NCI-H1694 (cell line): ENCODE measurements at places on chromosomes 3 and 15.
A peak's percentile ranks its signal among the peaks of the same experiment; 100 is the strongest.

- DNase-seq: no peak
Measured at GRCh38 chr3:123936400-123936799, 24.6 kb downstream of the CCDC14 start.

DNA sequence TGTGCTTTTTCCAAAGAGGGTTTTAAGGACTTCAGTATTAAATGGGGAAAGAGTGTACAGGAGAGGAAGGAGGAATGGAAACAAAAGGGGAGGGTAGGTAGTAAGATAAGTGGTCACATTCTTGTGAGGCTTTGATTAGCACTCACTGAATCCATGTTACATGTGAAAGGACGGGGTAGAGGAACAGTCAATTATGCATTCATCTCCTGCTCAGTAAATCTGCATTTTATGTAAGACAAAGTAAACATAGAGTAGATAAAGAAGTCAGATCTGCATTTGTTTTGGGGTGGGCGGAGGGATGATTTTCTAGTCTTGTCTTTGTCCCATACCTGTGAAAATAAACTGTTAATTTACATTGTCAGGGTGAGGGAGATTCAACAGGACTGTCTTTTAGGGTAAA lies 50.8 kb downstream of the SACM1L start:
- DNase-seq: no peak

- peak; percentile 24 for DNase-seq
Measured at GRCh38 chr15:85473455-85473854, 93.1 kb downstream of the AKAP13 start.

GRCh38 chr3:134496471-134497071 lies 10.7 kb downstream of the CEP63 start:
- no peak for DNase-seq

GRCh38 chr15:30954674-30955073 lies 36.8 kb downstream of the MTMR10 start:
- no peak for DNase-seq

GRCh38 chr3:177071496-177072156 lies 125.7 kb downstream of the TBL1XR1 start:
- DNase-seq: no peak

DNA sequence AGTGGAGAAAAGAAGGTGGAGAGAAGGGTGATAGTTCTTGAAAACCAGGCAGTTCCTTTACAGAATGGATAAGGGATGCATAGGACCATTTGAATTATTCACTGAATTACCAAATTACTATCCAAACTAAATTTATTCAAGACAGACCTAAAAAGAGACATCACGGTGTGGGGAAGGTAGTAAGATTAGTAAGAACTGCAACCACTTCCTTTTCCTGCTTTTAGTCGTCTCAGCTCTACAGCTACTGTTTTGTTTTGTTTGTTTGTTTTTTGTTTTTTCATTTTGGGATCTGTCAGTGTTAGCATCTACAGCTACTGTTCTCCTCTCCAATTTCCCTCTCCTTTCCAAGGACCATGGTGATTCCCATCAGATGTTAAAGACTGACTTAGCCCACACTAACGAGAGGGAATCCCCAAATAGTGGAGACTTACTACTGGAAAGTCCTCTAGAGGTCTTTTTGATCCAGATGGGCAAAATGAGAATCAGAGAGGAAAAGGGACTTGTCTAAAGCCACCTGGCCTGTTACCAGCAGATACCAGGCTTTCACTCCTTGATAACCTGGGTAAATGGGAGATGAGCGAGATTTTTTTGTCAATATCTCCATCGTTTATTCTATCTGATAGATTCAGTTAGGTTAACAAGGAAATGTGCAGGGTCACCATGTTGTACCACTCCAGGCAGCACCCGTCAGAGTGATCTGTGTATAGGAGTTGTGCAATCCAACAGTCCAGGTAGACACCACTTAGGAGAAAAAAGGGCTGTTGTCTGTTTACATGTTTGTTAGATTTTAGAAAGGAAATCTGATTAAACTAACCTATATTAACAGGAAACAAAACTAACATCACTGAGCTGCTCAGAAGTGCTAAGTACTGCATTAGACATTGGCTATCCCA lies 6.0 kb downstream of the HCLS1 start:
- no peak for DNase-seq

GRCh38 chr3:120796976-120797375 lies 54.4 kb downstream of the GTF2E1 start:
- no peak for DNase-seq

- no peak for DNase-seq
Measured at GRCh38 chr3:108475220-108475782, 35.1 kb downstream of the MYH15 start.

DNA sequence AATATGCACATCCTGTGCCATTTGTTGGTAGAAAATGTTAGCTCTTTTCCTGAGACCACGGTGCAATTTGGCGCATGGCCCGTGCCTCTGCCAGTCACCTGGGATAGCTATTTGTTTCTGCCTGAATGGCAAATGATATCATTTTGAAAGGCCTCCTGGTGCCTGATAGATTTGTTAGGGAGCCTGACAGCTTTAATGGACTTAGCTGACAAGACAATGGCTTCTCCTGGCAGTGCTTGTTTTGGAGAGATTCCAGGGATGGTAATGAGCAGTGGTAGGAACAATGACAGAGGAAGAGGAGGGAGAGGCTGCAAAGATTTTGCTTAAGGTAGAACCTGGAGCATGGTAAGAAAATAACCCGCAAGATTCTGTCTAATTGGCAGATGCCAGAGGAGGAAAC lies 268.5 kb downstream of the CLSTN2 start:
- peak; percentile 87 for DNase-seq

DNA sequence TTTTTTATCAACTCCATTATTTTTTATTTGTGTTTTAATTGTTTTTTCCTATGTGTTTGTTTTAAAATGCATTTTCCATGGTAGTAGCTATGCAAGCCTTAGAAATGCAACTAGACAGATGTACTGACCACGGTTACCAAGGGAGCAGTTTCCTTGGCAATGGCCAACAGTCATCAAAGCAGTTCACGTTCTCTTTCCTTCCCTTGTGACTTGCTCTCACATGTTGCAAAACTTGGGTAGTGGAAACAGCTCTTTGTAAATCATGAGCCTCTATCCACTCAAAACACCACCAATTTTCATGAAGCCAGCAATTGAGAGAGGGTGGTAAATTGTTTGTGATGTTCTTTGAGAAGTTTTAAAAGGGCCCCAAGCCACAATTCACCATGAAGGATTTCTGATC lies 499.4 kb upstream of the MDFIC2 start:
- no peak for DNase-seq

DNA sequence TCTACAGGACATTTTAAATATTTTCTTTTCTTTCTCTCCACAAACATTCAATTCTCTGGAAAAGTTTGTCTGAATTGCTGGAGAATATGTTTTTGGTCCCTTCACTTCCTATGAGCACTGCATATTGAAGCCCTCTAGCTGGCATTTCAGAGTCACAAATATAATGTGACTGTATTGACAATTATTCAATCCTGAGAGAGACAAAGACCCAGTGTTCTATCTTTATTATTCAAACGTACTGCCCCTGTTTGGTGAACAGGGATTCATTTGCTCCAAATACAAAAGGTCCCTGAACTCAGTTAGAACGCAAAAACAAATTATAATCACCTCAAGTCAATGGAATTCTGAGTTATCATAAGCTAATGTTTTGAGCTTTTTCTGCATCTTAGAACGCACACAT lies 173.1 kb upstream of the CDIN1 start:
- DNase-seq: no peak

- DNase-seq: no peak
Measured at GRCh38 chr3:175107231-175107630, 248.1 kb downstream of the NAALADL2 start.

GRCh38 chr15:89441295-89441812 lies 55.0 kb downstream of the RHCG start:
- DNase-seq: no peak

DNA sequence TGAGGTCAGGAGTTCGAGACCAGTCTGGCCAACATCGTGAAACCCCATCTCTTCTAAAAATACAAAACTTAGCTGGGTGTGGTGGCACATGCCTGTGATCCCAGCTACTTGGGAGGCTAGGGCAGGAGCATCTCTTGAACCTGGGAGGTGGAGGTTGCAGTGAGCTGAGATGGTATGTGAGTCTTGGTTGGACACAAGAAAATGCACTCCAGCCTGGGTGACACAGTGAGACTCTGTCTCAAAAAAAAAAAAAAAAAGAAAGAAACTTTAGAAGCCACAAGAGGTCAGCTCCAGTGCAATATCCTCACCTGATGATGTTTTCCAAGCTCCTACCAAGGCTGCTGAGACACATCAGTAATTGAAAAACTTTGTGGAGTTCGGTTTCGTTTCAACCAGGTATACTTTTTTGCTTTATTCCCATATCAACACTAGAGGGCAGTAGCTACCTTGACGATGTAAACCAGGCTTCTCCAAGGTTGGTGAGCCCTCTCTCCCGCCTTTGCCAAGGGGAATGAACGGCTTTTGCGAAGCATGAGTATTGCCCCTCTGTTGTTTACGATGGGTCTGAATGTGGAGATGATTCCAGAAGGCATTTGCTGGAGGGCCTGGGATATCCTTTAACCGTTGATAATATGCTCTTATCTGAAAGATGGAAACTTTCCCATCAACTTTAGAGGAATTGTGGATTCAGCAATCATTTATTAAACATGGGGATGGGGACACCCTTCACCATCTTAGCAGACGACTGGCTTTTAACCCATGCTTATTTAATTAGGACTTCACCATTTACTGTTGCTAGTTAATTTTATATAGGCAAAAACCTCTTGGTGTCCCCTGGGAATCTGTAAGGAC lies 202.8 kb downstream of the SV2B start:
- peak; percentile 83 for DNase-seq

GRCh38 chr3:71088019-71088708 lies 495.4 kb downstream of the FOXP1 start:
- no peak for DNase-seq

GRCh38 chr3:174101244-174101643 lies 703.7 kb downstream of the NLGN1 start:
- DNase-seq: no peak

DNA sequence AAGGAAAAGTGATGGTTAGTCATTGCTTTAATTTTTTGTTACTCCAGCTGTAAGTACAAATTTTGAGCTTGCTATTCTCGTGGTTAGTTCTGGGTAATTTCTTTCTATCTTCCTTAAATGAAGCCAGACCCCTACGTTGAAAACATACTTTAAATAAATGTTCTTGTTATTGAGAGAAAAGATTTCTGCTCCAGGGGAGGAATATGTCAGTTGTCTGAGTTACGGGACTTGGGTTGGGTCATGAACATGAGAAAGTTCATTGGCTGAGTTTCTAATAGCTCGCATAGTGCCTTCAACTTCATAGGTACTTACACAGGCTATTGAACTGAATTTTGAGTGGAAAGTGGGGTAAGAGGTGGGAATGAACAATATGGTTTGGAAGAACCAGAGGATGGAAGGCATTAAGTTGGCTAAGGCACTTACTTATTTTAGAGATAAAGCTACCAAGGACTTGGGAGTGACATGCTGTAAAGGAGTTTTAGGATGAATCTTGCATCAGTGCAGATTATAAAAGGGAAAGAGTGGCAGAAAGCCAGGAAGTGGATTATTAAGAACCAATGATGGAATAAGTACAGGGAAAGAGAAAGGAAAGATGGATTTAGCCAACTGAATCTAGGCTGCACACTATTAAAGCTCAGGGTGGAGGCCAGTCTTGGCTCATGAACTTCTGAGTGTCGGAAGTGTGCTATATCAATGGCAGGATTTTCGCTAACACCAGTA lies 1.4 kb downstream of the RPSA start:
- no peak for DNase-seq

DNA sequence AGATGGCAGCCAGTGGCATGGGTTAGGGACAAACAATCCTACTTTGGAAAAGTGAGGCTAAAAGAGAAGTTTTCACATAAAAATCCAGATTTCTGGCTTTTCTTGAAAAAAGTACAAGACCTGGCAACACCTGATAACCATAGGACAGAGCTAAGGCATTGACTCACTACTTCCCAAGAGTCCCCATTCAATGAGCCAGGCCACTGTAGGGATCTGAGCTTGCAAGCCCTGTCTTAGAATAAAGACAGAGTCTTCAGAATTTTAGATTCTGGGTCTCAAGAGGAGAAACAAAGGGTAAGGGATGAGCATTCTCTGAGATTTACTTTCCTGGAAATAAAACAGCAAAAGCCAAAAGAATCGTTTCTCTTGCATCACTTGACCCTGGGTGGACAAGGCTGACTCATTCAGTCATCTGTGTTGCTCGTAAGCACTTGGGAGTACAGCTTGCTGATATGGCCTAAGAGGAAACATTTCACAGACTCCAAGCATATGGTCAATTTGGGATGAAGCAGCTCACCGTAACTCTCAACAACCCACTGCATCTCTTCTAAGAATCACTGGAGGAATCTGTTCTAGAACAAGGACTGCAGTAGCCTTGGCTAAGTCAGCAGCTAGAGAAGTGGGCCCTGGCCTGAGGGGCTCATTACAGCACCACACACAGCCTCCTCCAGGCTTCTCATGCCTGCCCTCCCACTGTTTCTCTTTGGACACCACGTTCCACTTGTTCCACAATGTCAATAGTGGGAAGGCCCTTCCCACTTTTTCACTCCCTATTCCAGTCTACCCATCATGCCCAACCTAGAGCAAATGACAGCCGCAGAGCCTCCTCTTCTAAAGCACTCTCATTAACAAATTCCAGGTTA lies 86.2 kb downstream of the RFTN1 start:
- no peak for DNase-seq

- DNase-seq: no peak
Measured at GRCh38 chr3:72391659-72392058, 456.6 kb downstream of the SHQ1 start.

DNA sequence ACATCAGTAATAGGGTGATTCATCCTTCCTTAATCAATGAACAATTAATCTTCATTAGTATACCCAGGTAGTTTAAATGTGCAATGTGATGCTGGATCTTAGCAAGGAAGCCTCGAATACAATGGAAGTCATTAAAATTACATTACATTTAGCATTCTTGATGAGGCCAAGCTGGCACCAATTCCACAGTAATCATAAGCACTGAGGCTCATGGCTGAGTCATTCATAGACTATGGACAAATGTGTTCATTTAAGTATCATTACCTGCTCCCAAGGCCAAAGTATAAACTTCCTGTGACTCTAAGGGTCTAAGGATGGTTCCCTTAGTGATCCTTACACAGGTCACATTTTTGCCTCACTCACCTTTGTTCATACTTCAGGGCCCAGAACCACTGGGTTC lies 266.4 kb upstream of the CDIN1 start:
- no peak for DNase-seq

- no peak for DNase-seq
Measured at GRCh38 chr3:81237181-81237580, 524.3 kb downstream of the GBE1 start.

GRCh38 chr3:10321630-10322351 lies 879 bp upstream of the SEC13 start:
- DNase-seq: no peak

DNA sequence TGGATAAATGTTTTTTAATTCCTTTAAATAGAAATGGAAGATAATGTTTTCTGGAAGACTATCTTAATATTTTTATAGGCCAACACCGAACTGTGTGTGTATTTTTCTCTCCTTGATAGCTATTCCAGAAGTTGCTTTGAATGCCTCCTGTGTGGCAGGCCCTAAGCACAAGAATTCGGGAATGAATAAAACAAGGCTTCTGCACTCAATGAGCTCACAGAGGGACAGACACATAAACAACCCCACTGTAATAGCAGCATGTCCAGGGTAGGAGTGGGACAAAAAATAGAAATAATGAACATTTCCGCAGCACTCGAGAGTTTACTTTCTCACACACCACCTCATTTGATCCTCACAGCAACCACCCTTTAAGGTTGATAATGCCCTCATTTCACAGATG lies 18.0 kb downstream of the SRGAP3 start:
- DNase-seq: no peak
